ENCODE measurements at places on chromosomes 2 and 18.

DNA sequence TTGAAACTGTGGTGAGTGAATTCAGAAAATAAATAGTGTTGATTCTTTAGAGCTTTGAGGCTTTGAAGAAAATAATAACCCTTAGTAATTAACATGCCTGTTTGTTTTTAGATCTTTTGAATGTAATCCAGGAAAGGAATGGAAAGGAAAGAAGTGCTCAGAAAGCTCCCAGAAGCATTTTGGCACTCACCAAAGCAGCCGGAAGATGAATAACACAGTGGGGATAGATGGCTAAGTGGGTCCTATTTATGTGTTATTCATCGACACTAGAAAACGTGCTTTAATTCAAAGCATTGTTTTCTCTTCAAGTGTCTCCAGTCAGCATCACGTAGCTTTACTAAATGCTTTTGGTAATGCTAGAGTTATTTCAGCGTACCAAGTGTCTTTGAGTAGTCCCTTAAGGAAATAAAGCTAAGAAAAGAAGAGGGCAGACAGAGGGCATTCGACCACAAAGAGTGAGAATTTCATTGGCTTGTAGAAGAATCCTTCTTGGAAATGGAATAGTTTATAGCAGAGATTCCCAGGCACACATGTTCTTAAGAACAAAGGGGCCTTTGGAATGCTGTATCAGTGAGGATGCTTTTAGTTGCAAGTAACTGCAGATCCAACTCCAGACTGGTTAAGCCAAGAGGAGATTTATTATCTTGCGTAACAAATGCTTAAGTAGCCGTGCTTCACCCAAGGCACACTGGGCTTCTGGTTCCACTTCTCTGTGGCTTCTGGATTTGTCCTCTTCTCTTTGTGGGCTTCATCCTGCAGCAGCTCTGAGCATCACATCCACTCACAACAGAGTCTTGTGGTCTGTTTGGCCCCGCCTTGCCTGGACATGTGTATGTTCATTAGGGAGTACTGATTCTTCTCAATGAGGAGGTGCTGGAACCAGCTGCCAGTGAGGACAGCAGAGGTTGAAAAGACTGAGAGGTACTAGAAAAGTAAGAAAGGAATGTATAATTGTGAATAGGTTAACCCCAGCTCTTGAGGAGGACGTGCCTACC lies 63.6 kb upstream of the LTBP1 start:
- no peak for DNase-seq

- DNase-seq, result no peak
These were observed 299.2 kb upstream of the TFPI start for GRCh38 chr2:187853381-187853791.

DNA sequence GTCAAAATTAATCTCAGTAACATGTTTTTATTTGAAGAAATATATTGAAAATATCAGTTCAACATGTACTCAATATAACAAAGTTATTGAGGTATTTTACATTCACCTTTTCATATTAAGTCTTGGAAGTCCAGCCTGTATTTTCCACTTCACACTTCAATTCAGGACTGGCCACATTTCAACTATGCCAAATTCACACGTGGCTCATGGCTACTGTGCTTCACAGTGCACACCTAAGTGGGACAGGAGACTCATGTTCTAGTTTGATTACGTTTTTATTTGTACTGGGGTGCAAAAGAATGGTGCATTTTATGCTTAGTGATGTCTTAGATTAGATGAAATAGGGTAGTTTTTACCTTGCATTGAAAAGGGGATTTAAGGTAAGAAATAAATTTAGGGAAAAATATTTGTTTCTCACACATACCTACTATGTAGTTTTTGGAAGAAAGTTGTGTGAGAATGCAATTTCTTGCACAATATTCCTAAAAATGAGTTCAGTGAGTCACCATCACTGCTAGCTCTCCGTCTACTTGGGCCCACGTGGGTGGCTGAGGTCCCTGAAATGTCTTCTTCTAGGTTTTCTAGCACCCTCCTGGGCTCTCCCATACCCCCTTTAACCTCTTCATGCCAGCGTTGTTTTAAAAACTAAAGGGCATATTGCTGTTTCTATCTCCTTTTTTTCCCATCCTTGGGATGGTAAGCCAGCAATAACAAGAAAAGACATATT lies 87.0 kb downstream of the ST6GAL2 start:
- DNase-seq, result peak; percentile 70

GRCh38 chr2:127027715-127028114 lies 79.2 kb downstream of the BIN1 start:
- no peak for DNase-seq

- no peak for DNase-seq
These were observed 112.1 kb upstream of the PIK3C3 start for GRCh38 chr18:41842886-41843285.

DNA sequence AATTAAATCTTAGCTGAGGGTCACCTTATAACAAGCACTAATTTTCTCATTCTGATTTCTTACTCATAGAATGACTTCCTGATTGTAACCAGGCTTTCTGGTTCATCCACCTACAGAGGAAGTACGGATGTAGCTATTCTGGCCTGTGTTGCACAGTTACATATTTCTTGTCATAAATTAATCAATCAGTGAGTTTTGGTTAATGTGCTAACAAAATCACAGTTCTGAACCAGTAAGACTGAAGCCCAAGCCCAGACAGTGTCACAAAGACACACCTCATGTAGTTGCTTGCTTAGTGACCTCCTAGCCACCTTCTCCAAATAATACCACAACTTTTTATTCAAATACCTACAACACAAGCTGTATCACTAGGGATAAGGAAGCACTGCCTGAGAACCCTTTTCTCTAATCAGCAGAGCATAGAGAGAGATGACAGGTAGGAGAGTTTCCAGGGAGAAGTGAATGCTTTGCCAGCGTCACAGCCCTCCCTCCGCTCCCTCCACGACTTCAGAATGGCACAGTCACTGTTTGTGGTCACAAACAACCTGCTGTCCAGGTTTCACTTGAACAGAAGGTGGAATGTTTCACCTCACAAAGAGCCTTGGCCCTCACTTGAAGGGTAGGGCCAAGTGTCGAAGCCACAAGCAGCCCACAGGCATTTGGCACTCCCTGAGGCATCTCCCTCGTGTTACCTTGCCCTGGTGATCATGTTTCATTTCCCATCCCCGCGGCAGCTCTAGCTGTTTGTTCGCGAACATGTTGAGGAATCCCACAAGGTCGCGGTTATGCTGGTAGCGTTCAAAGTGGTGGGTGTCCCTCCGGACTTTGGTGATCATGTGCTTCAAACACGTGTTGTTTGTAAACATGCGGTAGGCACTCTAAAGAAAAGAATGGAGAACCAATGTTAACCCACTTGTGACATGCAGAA lies 120.8 kb upstream of the STK17B start:
- DNase-seq, result peak; percentile 71

DNA sequence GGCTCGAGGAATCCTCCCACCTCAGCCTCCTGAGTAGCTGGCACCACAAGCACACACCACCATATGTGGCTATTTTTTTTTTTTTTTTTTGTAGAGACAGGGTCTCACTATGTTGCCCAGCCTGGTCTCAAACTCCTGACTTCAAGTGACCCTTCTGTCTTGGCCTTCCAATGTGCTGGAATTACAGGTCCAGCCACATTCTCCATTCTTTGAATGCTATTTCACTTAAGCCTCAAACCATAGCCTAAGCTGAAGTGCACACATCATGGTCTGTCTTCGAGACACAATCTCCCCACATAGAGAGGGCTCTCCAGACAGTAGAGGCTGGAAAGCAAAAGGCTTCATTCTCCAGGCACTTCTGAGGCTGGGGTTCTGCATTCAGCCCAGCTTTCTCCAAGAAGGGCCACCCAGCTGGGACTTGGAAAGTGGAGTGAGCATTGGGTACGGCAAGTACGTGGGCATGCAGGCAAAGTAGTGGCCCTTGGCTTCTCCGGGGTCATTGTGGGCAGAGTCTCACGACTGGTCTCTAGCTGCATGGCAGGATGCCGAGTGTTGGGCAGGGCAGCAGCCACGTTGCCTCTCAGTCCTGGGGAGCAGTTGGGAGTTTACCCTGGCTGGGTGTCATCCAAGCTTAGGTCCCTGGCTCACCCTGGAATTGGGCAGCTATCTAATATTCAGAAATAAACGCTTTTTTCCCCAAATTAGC lies 78.2 kb upstream of the SMAD7 start:
- no peak for DNase-seq

- no peak for DNase-seq
These were observed 314.8 kb downstream of the CDH2 start for GRCh38 chr18:27862041-27862682.

- DNase-seq, result no peak
These were observed 33.8 kb upstream of the NFATC1 start for GRCh38 chr18:79361766-79362522.

DNA sequence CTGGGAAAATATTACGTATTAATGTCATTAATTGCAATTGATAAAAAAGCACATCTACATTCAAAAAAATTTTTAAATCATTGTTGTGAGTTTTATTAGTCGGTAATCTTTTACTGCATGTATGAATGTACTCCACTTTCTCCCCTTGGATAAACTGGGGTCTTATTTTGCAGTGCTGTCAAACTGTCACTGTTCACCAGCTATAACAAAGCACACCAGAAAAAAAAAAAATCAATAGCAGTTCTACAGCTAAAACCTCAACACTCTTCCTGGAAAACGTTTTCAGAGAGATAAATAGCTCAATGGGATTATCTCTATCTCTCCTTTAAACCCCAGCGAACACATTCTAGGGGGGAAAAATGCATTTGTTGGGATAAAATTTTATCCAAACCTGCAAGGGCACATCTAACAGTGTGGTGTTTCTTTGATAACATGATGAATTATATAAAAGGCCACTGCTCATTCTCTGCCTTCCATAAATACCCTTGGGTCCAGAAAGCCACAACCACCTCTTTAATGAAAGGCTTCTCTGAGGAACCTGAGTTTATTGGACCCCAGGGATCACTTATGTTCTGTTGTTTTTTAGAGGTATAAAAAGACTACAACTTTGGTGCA lies 219.9 kb downstream of the CDH20 start:
- no peak for DNase-seq

- DNase-seq, result no peak
These were observed 19.1 kb downstream of the MXD1 start for GRCh38 chr2:69933839-69934613.

- DNase-seq, result no peak
These were observed 5.7 kb upstream of the SERPINB2 start for GRCh38 chr18:63881851-63882250.

- DNase-seq, result no peak
These were observed 901 bp upstream of the MFSD6 start for GRCh38 chr2:190407246-190407661.

- no peak for DNase-seq
These were observed 168.0 kb downstream of the CERS6 start for GRCh38 chr2:168624028-168624427.

GRCh38 chr18:12254136-12254819 lies at the start of gene CIDEA:
CIDEA (plus strand) TSS chr18:12254361; CDS start chr18:12254384, 23 bp downstream.
- peak; percentile 43 for DNase-seq

- DNase-seq, result no peak
These were observed 5.1 kb upstream of the CALCRL start for GRCh38 chr2:187453078-187453641.

GRCh38 chr2:101809698-101810097 lies 112.2 kb downstream of the MAP4K4 start:
- DNase-seq, result no peak

GRCh38 chr2:109638795-109639194 lies 24.6 kb downstream of the SOWAHC start:
- no peak for DNase-seq

GRCh38 chr18:11857177-11857887 lies 6.1 kb downstream of the CHMP1B start:
- peak; percentile 70 for DNase-seq

- no peak for DNase-seq
These were observed 32.8 kb downstream of the SLC66A2 start for GRCh38 chr18:79918615-79919011.

GRCh38 chr18:74064510-74064909 lies 83.1 kb downstream of the FBXO15 start:
- DNase-seq, result no peak

GRCh38 chr18:62070302-62070701 lies 116.6 kb downstream of the PIGN start:
- no peak for DNase-seq

DNA sequence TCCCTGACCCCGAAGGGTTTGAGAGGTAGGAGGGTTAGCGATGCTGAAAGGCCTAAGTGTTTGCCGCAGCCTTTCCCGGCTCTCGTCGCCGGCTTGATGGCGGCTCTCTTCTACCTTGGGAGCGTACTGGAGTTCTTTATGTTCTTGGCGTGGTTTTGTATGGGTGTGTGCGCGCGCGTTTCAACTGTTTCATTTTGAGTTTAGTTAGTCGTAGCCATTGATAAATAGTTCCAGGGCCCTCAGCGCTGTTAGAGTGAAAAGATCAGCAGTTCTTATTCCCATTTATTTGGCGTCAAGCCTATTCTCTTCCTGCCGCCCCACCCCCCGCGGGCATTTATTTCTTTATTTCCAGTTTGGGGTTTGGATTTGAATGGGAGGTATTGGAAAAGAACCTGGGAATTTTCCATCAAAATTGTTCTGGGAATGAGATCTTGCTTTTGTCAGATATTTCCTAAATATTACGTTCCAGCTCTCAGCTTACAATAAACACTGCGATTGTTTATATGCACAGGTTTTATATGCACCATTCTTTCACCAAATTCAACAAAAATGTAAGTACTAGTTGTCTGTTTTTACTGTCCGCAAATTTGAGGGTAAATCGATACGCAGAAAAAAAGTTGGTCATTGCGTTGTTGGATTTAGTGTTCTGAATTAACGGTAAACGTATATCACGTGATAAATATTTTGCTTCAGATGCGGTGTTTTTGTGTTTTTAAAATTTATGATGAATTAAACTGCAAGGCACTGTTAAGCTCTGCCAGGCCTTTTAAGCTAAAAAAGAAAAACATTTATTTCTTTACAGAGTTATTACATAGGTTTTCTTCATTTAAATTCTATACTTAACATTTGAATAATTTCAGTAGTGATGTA lies 954 bp downstream of the CCNT2 start:
- DNase-seq, result peak; percentile 24

DNA sequence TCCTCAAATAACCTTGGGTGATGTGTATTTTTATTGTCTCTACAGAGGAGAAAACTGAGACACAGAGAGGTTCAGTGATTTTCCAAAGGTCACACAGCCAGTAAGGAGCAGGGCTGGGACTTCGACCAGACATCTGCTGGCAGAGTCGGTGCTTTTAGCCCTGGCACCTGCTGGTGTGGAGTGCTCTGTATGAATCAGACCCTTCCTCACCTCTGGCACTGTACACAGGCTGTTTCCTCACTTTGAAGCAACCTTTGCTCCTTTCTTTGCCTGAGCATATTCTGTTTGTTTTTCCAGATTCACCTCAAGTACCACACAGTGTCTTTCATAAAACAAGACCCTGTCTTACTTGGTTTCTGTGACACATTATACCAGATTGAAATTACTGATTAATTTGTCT lies 107.9 kb downstream of the DPP10 start:
- DNase-seq, result no peak

DNA sequence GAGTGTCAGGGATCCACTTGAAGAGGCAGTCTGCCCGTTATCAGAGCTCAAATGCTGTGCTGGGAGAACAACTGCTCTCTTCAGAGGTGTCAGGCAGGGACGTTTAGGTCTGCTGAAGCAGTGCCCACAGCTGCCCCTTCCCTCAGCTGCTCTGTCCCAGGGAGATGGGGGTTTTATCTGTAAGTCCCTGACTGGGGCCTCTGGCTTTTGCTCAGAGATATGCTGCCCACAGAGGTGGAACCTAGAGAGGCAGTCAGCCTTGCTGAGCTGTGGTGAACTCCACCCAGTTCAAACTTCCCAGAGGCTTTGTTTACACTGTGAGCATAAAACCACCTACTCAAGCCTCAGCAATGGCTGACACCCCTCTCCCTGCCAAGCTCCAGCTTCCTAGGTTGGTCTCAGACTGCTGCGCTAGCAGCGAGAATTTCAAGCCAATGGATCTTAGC lies 38.1 kb downstream of the PLEK start:
- DNase-seq, result peak; percentile 21

- no peak for DNase-seq
These were observed 15.7 kb upstream of the ACVR2A start for GRCh38 chr2:147829106-147829505.

- DNase-seq, result no peak
These were observed 545.5 kb downstream of the CBLN2 start for GRCh38 chr18:71998547-71999097.

All from thyroid gland (tissue), 4 donors.